ENCODE measurements at places on chromosomes 4 and X.

DNA sequence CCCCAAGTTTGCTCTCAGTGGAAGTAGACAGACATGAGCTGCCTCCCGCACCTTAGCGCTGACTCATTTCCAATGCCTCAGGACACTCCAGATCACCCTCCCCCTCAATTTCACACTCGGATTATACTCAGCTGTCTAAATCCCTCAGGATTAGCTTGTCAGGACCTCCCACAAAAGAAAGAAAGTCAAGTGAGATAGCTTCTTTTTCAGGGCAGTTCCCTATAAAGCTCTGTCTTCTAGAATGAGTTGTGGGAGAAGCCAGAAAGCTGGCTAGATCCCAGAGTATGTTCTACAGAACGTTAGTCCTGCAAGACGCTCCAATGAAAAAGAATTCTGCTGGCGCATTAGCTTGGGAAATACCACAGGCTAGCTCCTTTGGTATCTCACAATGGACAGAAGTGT is 51.2 kb upstream of the MTNR1A start:
- no peak for DNase-seq

- DNase-seq: no peak
Observed at GRCh38 chr4:108433832-108434231, 186.5 kb upstream of the RPL34 start.

- peak; percentile 78 for DNase-seq
Observed at GRCh38 chrX:16712548-16713155, at the start of gene CTPS2. Gene CTPS2, minus strand, starts transcription at chrX:16712669. Its CDS starts 9,767 bp downstream, at chrX:16702902.

- DNase-seq: no peak
Observed at GRCh38 chr4:150588316-150588715, 6.4 kb downstream of the MAB21L2 start.

DNA sequence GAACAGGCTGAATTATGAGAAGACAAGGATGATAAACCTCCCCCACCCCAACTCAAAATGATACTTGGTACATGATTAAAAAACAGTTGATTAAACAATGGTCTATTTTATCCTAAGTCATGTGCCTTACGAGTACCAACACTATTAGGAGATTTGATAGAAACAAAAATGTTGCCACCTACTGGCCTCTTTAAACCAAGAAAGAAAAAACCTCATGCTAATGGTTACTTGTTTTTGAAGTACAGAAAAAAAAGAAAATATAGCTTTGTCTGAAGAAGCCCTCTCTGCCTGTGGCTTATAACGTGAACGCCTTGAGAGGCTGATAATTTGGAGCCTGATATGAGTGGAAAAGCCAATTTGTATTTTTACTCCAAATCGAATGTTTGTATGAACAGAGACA is 538.2 kb downstream of the DMD start:
- DNase-seq: no peak

GRCh38 chr4:171846232-171846631 is 33.0 kb downstream of the GALNTL6 start:
- peak; percentile 22 for DNase-seq

DNA sequence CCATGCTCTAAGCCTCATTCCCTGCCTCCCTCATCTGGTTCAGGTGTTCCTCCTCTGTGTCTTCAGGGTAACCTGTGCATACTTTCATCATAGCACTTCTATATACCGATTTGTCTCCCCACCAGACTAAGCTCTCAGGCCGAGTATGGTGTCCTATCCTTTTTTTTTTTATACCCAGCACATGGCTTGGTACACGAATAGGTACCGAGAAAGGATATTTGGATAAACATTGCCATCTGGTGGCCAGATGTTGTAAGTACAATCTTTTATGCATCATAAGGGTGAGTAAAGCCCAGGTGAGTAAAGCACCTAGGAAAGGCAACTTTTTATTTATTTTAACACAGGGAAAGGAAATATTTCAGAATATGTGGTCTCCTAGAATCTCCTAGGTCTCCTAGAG is 68.4 kb downstream of the MID2 start:
- DNase-seq: peak; percentile 56

DNA sequence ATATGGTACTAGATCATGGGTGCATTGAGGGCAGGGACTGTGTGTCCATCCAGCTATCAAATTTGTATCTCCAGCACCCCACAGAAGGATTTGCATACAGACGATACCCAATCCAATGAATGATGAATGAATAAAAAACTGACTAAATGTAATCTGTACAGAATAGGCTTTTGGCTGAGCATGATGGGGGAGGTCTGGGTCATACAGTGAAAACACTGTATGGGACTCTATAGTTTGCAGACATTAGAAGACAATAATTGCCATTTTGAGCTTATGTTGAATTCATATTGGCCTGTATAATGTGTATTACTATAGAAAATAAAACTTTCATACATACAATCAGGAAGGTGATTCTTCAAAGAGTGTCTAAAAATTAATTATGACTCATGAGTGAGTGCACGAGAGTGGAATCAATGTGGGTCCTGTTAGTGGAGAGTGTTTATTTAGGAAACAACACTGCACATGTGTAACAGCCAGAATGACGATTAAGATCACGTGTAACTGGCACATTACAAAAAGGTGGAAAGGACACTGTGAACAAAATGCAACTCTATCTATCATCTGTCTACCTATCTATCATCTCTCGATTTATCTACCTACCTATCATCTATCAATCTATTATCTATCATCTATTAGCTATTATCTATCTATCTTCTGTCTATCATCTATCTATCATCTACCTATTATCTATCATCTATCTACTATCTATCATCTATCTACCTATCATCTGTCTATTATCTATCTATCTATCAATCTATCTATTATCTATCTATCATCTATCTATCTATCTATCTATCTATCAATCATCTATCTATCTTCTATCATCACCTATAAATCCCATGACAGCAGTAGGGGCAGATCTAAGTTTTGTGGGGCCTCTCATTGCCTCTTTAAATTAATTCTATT is 201.3 kb downstream of the PTTG2 start:
- DNase-seq: no peak

DNA sequence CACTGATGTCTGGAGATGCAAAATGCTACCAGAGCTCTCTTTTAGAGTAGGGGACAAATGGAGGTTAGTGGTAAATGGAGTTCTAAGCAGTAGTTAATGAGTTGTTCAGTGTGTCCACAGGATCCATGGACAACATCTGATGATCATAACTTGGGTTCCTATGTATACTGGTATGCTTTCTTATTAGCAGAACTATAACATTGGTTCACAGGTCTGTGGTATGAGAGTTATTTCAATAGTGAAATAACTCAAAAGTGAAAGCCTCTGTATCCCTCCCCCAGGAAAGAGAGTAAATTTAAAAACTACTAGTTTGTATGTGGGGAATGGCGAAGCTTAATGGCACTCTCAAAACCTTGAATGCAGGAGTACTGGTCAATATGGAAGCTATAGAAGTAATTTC is 363.5 kb upstream of the EMCN start:
- DNase-seq: no peak

DNA sequence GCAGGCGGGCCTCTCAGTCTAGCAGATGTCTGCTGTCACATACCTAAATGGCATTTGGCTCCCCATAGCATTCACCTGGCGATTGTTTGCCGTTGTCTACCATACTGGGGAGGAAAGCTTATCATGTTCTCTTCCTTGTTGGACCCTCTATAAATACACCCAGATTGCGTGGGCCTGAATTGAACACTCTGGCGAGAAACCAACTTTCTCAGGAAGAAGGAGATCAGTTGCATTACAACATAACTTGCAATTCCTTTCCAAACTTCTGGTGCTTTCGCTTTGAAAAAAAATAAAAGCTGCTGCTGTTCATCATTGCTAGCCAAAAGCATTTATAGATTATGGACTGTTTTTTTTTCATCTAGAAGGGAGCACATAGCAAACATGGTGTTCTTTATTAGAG is 230.0 kb upstream of the GPC4 start:
- DNase-seq: no peak

- peak; percentile 28 for DNase-seq
Observed at GRCh38 chr4:170497112-170497511, 407.4 kb upstream of the AADAT start.

GRCh38 chr4:25697516-25697915 is 41.9 kb downstream of the SLC34A2 start:
- no peak for DNase-seq

- no peak for DNase-seq
Observed at GRCh38 chrX:86104526-86104925, 43.7 kb upstream of the DACH2 start.

GRCh38 chr4:80465736-80466135 is 130.2 kb downstream of the CFAP299 start:
- DNase-seq: no peak

DNA sequence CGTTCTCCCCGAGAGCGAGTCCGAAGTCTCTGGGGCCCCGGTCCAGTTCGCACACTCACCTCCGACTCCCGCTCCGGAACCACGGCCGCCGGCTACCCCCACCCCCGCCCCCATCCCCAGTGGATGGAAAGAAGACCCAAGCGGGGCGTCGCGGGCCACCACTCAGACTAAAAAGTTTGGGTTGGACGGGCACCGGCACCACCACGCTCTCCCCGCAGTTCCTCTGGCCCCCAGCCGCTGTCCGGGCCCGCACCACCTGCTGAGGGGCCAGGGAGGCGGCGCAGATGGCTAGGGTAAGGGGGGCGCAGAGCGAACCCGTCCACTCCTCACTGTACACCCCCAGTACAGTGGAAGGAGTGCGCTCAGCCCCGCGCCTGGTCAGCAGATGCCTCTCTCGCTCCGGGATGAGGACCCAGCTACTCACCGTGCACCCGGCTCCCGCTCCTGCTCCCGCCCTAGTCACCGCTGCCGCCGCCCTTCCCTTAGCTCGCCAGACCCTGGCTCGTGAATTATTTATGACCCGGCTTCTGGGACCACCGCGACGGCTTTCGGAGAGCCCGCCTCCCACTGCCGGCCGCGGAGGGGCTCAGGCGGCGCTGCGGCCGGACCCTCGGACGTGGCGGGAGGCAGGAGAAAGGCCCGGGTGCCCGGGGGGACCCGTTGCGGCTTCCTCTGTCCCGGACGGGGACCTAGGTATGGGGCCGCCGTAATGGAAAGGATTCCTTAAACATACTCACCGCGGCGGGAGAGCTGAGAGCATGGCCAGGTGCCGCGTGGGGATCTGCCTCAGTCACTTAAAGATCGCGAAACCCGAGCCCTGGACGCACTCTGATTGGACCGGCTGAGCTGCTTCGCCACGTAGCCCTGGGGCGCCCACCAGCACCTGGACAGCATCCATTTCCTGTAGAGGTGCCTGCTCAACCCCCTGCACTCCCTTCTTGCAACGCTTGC is at the start of gene PROM1:
Gene PROM1, minus strand, starts transcription at position 783 of the 951 bp plus-strand sequence. CDS start 8,117 bp downstream, outside the sequence.
- DNase-seq: peak; percentile 29

All from small intestine (tissue), 16 donors.